ENCODE measurements at places on chromosomes 4 and X. TPM values are rescaled to one million over a fixed set of nuclear protein-coding genes. Genes with fewer than 3 reads are reported as not detected.

GRCh38 chrX:11789809-11790208 is 31.8 kb downstream of the MSL3 start:
- DNase-seq, result no peak
- no peak overlapping the region for H3K4me3 ChIP-seq
- H3K27ac ChIP-seq, result no peak overlapping the region
- no peaks in the 10 kb centered on the region for H3K36me3 ChIP-seq
- H3K27me3 ChIP-seq, result no peaks in the 10 kb centered on the region

FGFBP1 gene
- 0.12 TPM for total RNA-seq

CHIC1 gene
- total RNA-seq, result 3.2 TPM

DNA sequence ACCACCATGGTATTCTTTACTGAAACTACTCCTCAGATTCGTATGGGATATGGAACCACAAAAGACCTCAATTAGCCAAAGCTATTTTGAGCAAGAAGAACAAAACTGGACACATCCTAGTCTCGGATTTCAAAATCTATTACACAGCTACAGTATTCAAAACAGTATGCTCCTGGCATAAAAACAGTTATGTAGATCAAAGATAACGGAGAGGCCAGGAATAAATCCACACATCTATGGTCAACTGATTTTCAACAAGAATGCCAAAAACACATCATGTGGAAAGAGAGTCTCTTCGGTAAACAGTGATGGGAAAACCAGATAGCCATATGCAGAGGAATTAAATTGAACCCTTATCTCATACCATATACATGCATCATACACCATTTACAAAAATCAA is 155.3 kb downstream of the SPCS3 start:
- DNase-seq, result no peak
- no peak overlapping the region for H3K4me3 ChIP-seq
- no peak overlapping the region for H3K27ac ChIP-seq
- no peaks in the 10 kb centered on the region for H3K27me3 ChIP-seq

RHOXF2 gene
- not detected for total RNA-seq

- H3K27me3 ChIP-seq, result no peaks in the 10 kb centered on the region
- no peaks in the 10 kb centered on the region for H3K36me3 ChIP-seq
- H3K4me1 ChIP-seq, result no peaks in the 10 kb centered on the region
These were observed 55.9 kb upstream of the KDR start for GRCh38 chr4:55181010-55182005.

GRCh38 chr4:7339751-7340552 is 94.8 kb downstream of the PSAPL1 start:
- no peaks in the 10 kb centered on the region for H3K4me1 ChIP-seq
- H3K4me3 ChIP-seq, result no peak overlapping the region
- H3K27ac ChIP-seq, result no peak overlapping the region
- peak; percentile 43 for DNase-seq
- H3K27me3 ChIP-seq, result no peaks in the 10 kb centered on the region
- H3K36me3 ChIP-seq, result no peaks in the 10 kb centered on the region

- peak overlapping the region; percentile 95 for H3K4me3 ChIP-seq
- no peaks in the 10 kb centered on the region for H3K36me3 ChIP-seq
- H3K4me1 ChIP-seq, result peaks cover 32% of the 10 kb centered on the region
These were observed 855 bp downstream of the KLF3 start for GRCh38 chr4:38664706-38665401.
